Progenitor cell of endocrine pancreas (in vitro differentiated cells): ENCODE measurements at places on chromosomes 7 and 10.

DNA sequence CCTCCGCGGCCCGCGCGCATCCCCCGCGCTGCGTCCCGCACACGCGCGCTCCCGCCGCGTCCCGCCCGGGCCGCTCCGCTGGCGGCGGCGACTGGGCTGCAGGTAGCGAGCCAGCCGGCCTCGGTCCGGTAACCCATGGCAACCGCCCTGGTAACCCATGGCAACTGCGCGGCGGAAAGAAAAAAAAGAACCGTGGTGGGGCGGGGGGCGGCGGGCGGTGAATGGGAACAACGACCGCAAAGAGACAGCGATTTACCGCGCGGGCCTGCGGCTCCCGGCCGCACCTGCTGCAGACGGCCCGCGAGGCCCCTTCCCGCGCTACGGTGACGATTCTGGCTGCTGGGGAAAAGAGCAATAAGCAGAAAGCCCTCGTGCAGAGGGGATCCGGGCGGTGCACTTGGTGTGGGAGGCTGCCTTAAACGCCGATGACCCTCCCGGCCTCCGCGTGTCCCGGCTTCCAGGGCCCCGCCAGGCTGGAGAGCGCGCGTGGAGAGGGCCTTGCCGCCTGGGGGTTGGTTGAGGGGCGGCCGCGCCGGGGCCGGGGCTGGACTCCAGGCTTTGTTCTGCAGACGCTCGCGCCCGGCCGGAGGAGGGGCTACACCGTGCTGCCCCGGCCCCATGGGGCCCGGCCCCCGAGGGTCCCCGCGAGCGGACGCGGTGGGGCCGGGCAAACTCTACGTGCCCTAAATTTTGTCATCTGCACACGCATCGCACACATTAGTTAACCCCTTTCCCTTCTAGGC lies 84.7 kb downstream of the SNX10 start:
- peak; percentile 75 for DNase-seq

DNA sequence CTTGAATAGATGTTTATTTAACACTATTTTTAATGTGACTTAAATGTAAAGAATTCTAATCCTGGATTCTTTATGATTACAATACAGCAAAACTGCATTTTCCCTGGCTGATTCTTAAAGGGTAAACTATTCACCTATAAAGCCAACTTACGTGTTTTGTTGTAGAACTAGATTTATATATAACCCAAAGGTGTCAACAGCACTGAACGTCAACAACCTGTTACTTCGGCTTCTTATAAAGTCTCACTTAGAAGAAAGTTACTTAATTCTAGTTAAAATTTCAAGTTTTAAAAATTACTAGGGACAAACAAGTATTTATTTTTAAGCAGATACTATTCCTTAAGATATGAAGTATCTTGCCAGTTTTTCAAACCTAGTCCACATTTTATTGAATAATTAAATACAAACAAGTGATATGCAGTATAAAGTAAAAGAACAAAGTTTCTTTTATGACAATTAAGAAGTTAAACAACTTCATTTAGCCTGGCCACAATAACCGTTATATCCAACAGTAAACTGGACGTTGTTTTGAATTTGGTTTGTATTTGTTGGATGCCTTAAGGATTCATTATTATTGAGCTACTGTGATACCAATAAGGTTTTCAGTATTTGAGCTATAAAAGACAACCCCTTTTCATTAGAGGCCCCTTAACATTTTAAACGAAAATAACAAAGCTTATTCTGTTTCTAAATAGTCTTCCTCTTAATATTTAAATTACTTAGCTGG lies 83.1 kb downstream of the SNX10 start:
- no peak for DNase-seq

DNA sequence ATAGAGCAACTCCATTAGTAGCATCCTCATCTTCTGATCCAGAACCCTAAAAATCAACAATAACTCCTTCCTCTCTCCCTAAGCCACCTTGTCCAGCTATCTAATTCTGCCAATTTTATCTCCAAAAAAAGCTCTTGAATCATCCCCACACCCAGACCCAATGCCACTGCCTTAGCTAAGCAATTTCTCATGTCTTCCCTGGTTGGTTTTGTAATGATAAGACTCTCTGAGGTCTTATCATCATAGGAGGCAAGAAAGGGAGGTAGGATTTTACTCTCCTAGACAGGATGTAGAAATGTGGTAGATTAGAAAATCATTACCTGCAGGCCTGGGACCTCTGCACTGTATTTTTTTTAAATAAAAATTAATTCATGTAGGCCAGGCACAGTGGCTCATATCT lies 283.5 kb upstream of the NEBL start:
- DNase-seq = no peak

- DNase-seq = no peak
These were observed 29.0 kb downstream of the DIP2C start for GRCh38 chr10:660413-660969.

- no peak for DNase-seq
These were observed 180.0 kb upstream of the AHR start for GRCh38 chr7:17118412-17118811.

DNA sequence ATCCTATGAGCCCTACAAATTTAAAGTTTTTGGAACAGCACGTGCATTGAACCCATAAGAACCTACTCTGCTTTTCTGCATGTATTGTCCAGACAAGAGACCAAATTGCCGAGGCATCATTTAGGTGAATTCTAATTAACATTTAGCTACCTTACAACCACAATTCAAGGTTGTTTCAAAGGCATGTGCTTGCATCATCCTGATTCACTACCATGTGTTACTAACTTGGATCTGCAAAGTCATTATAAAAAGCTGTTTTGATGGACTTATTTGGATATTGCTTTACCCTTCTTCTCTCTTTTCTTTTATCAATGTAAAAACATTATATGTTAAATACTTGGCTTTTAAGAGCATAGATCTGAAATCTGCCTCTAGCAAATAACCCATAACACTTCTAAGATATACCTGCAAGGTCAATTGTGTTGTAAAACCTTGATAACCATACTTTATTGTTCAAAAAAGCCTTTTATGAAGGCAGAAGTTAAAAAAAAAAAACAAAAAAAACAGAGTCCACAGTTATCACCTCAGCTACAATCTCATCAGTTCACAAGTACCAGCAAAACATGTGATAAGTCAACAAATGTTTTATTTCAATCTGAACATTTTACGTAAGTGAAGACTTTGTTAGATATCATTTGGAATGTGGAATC lies 51.9 kb downstream of the CFTR start:
- DNase-seq = no peak

- no peak for DNase-seq
These were observed 112.3 kb downstream of the LHPP start for GRCh38 chr10:124573726-124574455.

- DNase-seq = no peak
These were observed 20.4 kb downstream of the MKRN1 start for GRCh38 chr7:140458916-140459315.

- DNase-seq = no peak
These were observed 233.7 kb downstream of the PTPRN2 start for GRCh38 chr7:158353606-158354570.

DNA sequence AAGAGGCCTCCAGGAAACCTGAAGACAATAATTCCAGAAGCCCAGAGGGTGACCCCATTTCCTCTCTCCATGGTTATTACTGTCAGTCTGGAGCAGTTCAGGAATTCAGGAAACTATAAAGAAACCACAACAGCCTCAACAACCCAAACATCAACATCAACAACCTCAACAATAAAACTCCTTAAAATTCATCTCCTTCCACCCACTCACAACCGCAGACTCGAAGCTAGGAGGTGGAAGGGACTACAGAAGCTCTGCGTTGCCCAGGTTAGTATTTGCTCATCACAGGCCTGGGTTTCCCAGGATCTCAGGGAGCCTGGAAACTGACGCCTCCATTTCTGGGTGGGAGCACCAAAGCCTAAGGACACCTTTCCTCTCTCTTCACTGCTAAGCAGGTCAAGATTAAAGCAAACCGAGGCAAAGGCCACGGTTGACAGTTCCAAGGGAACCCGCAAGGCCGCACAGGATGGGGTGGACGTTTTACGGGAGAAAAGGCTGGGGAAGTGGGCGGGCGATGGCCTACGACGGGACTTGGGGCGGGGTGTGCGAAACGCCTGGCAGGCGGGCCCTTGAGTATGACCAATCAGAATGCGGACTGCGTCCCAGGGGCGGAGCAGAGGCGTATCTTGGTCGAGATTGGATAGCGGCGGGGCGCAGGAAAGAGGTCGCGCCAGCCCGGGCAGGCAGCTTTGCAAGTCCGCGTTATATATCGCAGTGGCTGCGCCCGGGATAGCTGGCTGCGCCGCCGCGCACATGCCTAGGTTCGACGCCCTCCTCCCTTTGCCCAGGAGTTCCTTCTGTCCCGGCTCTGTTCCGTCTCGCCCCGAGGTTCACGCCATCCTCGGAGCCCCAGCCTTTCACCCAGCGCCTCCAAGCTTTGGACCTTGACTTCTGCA lies at the start of gene ELOVL3:
Gene ELOVL3 (plus strand): TSS at position 654 of the 896 bp plus-strand sequence. CDS start 250 bp downstream, outside the sequence.
- peak; percentile 69 for DNase-seq

- no peak for DNase-seq
These were observed 13.6 kb upstream of the FOXL3 start for GRCh38 chr7:276230-276835.

DNA sequence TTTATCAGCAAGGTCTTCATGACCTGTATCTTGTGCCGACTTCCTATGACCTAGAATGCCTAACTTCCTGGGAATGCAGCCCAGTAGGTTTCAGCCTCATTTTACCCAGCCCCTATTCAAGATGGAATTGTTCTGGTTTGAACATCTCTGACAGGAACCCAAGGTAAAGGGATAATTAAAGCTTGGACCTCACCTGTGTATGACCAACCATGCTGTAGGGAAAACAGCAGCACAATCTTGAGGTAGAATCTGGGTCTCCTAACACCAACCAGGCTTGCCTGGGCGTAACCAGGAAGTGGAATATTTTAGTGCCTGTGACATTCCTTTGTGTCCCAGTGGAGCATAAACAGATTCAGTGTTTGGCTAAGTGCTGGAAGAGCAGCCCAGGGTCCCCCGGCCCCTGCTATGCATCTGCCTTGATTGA lies 94.1 kb downstream of the PFKFB3 start:
- no peak for DNase-seq

DNA sequence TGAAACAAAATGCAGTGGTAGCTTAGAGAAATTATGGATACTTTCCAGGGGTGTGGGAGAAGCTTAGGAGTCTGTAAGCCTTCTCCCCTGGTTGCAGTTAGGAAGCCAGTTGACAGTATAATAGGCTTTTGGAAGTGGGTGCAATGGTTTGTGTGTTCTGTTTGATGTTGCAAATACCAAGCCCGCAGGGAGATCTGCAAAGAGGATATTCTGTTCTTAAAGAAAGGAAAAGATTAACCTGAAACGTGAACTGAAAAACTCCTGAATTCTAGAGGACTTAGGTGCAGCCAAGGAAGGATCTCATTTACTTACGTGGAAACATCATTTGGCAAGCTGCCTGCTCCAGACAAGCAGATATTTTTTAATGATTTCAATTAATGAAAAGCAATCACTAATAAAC lies 496.6 kb downstream of the AUTS2 start:
- no peak for DNase-seq

- no peak for DNase-seq
These were observed 196.1 kb downstream of the NSUN6 start for GRCh38 chr10:18455086-18455884.

- no peak for DNase-seq
These were observed 491.8 kb upstream of the FOXK1 start for GRCh38 chr7:4190010-4190981.

DNA sequence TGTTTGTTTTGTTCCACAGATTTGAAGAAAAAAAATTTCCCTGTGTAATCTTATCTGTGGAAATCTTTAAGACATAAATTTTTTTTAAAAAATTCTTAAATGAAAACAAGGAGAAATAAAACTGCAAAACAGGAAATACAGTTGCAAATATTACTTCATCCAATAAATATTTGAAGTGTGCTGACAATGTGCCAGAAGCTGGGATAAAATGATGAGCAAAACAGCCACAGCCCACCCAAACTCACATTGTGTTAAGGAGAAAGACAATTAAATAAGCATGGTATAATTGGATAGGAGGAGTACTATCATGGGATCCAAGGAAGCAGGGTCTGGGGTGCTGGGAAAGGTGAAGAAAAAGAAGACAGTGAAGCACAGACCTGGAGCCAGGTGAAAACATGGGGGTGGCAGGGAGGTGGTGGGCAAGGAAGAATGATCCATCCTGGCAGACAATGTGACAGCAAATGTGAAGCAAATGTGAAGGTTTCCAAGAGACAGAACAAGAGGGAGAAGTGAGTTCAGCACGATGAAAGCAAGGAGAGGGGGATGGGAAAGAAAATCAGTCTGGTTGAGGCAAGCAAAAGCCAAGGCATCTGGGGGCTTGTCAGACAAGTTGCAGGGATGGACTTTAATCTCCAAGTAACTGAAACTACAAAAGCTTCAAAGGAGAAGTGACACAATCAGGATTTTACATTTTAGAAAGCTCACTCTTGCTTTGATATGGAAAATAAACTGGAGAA lies 135.9 kb downstream of the HIBADH start:
- no peak for DNase-seq

DNA sequence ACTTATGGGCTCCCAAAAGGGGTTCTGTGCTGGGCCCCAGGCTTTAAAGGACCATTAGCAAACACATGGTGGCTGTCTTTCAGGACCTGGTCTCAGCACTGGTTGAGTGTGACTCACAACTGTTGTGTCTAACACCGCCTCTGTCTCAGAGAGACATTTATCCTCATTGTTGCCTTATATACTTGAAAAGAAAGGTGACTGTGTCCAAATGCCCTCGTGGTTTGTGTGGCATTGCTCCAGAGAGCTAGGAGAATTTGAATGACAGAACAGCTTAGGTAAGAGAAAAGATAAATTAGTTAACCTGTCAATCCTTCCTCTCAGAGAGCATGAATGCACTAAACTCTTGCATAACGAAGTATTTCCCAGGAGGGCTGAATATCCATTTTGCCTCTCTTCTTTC lies 14.5 kb upstream of the FAM13C start:
- no peak for DNase-seq

DNA sequence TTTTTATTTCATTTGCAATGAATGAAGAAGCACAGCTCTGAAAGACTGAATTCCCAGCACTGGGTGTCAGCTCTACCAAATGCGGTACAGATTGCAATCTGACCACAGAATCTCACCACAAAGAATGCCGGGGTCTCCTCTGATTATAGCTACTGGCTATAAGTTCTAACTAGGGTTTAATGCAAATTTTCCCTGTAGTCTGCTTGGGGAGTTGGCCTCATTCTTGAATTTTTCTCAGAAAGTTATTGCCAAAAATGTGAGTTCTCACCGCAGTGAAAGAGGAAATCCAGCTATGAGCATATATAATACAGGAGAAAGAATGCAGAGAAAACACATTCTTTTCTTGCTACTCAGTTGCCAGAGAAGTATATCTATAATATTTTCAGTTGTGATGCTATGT lies 1255.7 kb upstream of the LRRTM3 start:
- no peak for DNase-seq

GRCh38 chr7:7183061-7183837 lies 905 bp downstream of the C1GALT1 start:
- peak; percentile 48 for DNase-seq

GRCh38 chr7:24825931-24826661 lies 68.8 kb upstream of the GSDME start:
- DNase-seq = no peak
